NCI-H526 (cell line): ENCODE measurements at places on chromosomes 4 and X.

GRCh38 chrX:111010111-111010510 lies 85.9 kb upstream of the PAK3 start:
- no peak for DNase-seq

- no peak for DNase-seq
These were observed 23.7 kb downstream of the BMP2K start for GRCh38 chr4:78799551-78800495.

DNA sequence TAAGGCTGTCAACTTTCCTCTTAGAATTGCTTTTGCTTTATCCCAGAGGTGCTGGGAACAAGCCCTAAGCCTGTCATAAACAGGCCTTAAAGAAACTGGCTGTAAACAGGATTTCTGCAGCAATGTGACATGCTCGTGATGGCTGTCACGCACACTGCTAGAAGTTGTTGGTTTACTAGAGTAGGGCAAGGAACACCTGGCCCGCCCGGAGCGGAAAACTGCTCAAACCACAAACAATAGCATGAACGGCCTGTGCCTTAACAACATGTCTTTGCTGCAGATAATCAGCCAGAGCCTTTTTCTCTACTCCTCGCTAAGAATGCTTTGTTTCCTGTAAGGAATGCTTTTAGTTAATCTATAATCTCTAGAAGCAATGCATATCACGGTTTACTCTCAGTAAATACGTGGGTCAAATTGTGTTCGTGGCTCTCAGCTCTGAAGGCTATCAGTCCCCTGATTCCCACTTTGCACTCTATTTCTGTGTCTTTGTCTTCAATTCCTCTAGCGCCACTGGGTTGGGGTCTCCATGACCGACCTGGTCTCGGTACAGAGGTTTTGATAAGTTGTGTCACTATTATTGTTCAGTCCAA lies 318.3 kb downstream of the GLUD2 start:
- DNase-seq: no peak

- DNase-seq: no peak
These were observed 165.4 kb upstream of the C1QTNF7 start for GRCh38 chr4:15262396-15262795.
